ENCODE measurements at places on chromosomes 7 and 10. TPM values are rescaled to one million over a fixed set of nuclear protein-coding genes. Genes with fewer than 3 reads are reported as not detected.

The UPK3B gene
- total RNA-seq = 49.5 TPM

- no peak for DNase-seq
These were observed 221.7 kb downstream of the PLXNA4 start for GRCh38 chr7:132354527-132354926.

DNA sequence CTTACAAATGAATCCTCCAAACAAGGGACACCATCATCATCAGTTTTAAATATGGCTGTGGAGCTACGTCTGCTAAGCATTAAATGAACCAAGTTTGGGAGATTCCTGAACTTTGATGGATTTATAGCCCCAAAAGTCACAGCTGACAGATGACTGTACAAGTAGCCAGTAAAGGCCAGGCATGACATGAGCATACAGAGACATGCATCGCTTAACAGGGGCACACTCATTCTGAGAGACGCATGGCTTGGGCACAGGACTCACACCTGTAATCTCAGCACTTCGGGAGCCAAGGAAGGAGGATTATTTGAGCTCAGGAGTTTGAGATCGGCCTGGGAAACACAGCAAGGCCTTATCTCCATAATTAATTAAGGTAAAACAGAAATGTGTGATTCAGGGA lies 166.2 kb downstream of the PARD3 start:
- DNase-seq = no peak

DNA sequence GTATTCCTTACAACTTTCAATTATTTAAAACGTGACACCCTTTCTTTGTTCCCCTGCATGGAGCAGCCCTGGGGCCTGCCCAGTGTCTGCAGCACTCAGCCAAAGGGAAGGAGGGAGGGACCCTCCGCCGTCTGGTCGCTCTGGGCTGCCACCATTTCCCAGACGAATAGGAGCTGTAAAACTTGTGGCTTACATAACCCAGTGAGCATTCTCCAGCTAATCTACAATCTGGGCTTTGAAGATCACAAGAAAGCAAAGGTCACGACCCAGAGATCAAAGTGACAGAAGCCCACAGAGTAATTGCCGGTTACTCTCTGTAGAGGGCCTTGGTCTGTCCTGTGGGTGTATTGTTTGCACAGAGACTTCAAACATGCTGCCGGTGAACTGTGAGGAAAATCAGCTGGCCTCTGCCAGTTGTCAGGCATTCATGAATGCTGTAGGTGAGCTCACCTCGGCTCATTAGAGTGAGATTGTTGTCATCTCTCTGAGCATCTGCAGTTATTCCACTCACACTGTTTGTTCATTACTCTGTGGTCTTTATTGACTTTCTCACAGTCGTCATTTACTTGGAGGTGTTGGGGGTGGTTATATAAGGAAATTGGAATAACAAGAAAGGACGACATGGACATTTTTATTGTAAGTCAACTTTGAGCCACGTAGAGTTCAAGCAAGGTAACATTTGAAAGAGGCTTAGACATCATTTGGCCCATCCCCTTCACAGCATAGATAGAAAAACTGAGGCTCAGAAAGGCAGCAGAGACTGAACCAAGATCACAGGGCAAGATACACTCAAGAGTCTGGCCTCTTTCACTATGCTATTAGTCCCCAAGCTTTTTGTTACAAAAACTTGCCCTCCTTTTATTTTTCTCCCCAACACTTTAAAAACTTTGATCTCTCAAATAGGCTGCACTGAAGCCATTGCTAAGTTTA lies 619.8 kb downstream of the LRMDA start:
- no peak for DNase-seq

- DNase-seq = no peak
These were observed 229.3 kb upstream of the PRSS58 start for GRCh38 chr7:142487124-142487523.

GRCh38 chr10:129861776-129862531 lies 102.1 kb downstream of the EBF3 start:
- DNase-seq = no peak

The PPP1R17 gene
- total RNA-seq = not detected

The ZNF33B gene
- total RNA-seq = 35.1 TPM

DNA sequence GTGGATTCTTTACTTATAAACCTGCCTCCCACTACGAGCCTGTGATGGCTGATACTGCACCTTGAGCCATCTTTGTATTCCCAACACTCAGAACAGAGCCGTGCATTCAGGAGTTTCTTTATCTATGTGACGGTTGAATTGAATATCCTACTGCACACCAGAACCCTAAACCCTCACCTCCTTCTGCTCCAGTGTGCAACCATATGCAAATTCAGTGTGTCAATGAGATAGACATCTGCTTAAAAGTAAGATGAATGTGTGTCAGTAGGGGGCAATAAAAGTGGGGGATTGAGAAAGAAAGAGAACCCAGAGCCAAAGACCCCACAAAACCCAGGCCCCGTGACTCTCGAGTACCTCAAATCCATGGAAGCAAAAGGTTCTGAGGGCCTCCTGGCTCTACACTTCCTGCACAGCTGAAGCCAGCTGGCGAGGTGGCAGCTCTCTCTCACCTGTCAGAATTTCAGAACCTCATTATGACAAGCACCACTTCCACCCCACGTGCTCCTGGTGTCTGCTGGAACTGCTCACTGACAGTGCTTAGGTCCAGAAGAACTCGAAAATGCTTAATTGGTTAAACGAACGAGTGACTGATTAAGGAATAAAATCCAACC lies 143.3 kb upstream of the GPR26 start:
- DNase-seq = no peak

DNA sequence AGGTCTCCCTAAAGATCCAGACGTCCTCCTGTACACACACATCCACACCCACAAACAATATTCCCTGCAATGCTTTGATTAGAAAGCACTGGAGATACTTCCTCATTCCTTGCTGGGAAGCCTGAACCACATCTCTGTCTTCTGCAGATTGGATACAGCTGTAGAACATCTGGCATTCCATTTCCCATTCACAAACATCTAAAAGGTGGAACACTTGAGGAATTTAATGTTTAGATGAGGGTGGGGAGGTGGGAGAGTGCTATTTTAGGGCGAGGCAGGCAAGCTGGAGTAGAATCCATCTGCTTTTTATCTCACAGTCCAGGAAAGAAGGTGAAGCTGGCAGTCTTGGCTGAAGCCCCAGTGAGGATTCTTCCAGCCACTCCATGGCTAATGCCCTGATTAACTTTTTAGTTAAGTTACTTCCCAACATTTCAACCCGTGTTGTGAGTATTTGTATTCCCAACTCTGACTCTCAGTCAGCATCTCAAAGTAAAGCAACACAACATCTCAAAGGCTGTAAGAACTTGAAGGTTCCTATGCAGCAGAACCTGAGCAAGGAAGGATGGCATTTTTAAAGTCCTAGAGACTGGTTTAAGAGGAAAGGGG lies 46.1 kb downstream of the CYTH3 start:
- DNase-seq = no peak

DNA sequence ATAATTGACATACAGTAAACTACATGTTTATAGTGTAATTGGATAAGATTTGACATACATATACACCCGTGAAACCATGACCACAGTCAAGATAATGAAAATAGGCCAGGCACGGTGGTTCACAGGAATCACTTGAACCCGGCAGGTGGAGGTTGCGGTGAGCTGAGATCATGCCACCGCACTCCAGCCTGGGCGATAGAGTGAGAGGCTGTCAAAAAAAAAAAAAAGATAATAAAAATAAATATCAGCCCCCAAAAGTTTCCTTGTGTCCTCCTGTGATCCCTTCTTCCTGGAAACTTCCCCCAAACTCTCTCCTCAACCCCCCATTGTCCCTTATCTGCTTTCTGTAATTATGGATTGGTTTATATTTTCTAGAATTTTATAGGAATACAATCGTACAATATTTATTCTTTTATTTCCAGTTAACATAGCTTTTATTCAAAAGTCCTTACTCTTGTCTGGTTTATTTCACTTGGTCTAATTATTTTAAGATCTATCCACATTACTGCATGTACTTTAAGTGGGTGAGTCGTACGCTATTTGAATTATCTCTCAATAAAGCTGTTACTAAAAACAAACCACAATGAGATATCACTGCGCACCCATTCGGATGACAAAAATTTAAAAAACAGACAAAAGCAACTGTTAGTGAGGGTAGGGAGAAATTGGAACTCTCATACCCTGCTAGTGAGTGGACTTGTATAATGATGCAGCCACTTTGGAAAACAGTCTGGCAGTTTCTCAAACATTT lies 30.1 kb upstream of the TNPO3 start:
- DNase-seq = no peak

- no peak for DNase-seq
These were observed 578.3 kb downstream of the ETV1 start for GRCh38 chr7:13411151-13411550.

GRCh38 chr7:70758646-70759045 lies 373.3 kb upstream of the GALNT17 start:
- DNase-seq = no peak

The HYAL4 gene
- not detected for total RNA-seq

The FGL2 gene
- 0.05 TPM for total RNA-seq

DNA sequence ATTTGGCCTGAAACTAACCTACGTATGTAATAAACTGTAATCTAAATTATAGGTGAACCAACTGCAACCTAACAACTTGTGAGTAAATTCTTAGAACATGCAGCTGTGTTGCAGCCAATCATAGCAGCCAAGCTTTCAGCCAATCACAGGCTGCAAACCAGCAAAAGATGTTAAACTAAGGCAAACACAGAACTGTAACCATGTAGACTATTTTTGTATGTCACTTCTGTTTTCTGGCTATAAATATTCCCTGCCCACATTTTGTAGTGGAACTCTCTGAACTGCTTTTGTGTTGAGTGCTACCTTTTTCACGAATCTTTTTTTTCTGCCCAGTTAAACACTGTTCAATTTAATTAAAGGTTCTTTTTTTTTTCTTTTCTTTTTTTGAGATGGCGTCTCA lies 28.2 kb upstream of the ZPBP start:
- no peak for DNase-seq

The EBF3 gene
- total RNA-seq = 1.2 TPM

All from mesothelial cell of epicardium (in vitro differentiated cells).